ENCODE measurements at places on chromosomes 7 and 10. TPM values are rescaled to one million over a fixed set of nuclear protein-coding genes. Genes with fewer than 3 reads are reported as not detected.

GRCh38 chr10:105347487-105347886, 706.4 kb downstream of the SORCS3 start:
- no peak for DNase-seq

DNA sequence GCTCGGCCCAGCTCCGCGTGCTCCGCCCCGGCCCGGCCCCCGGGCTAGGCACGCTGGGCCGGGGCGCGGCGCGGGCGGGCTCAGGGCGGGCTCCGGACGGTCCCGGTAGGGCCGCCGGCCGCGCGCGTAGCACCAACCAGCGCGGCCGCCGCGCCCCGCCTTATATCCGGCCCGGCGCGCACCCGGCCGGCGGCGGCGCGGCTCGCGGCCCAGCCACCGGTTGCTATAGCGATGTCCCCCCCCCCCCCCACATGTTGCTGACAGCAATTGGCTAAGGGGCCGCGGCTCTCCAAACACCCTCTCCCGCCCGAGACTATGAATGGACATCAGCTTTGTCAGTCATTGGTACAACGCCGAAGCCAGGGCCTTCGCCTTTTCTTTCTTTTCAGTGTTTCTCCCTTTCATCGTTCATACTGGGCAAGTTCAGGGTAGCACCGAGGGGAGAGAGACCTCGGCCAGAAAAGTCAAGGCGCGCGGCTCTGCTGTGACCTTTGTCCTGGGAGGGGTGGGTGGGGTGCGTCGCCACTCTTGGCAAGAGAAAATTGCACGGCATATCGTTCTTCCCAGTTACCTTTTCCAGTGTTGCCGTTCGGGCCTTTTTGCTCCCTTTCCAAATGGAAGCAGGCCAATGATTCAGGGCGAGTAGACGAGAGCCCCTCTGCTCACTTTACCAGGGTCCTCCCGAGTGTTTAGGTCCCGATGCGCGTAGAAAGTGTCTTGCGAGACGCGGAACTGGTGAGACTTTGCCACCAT, 354.2 kb downstream of the DNAJB6 start:
- peak; percentile 99 for DNase-seq

DNA sequence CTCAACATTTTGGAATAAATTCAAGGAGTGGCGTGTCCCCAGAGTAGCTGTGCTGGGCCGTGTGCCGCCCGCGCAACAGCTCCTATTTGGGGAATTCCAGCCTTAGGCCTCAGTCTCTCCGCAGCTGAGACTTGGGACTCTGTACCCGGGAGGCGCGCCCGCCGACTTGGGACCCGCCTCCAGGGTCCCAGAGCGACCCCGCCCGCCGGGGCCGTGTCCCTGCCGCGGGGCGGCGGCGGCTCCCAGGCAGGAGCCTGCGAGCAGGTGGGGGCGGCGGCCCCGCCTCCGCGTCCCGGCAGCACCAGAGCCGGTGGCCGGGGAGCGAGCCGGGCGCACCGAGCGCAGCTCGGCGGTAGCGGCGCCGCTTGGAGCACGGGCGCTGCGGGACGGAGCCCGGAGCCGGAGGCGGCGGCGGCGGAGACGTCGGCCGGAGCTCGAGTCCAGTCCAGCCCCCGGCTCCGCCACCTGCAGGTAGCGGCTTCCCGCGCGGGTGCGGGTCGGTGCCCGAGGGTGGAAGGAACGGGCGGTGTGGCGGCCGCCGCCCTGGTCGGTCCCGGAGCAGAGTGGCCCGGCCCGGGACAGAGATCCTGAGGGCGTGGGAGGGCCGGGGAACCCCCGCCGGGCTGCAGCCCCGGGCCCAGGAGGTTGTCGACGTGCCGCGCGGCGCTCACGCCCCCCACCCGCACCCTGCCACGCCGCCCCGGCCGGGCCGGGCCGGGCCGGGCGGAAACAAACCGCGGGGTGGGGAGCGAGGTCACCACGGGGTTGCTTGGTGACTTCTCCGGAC, at the start of gene WIPF3:
Gene WIPF3, plus strand, starts transcription at position 301 of the 787 bp plus-strand sequence. CDS start 28,217 bp downstream, outside the sequence.
- peak; percentile 90 for DNase-seq

DNA sequence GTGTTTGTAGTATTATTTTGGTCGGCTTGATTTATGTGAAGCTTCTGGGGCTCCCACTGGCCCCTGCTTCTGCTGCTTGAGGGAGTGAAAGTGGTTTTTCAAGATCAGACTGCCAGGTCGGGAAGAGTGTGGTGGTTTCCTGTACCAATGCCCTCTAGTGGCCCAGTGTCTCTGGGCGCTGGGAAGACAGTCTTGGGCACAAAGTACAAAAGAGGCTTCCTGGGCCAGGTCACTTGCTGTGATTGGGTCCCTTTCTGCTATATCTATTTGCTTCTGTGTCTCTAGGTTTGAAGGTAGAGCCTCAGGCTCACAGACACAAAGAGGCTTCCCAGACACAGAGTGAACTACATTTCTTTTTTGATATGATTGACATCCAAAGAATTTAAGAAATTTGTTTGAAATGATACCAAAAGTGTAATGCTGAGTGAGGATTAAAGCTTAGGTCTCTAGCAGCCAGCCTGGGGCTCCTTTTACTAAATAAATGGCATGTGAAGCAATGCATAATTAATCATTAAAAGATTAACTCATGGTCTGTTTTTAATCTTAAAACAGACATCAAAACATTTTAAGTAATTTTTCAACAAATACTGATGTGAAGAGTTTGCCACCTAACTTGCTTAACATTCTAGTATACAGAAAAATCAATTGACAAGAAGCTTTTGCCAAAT, 36.3 kb downstream of the ABCB1 start:
- DNase-seq = peak; percentile 25

DNA sequence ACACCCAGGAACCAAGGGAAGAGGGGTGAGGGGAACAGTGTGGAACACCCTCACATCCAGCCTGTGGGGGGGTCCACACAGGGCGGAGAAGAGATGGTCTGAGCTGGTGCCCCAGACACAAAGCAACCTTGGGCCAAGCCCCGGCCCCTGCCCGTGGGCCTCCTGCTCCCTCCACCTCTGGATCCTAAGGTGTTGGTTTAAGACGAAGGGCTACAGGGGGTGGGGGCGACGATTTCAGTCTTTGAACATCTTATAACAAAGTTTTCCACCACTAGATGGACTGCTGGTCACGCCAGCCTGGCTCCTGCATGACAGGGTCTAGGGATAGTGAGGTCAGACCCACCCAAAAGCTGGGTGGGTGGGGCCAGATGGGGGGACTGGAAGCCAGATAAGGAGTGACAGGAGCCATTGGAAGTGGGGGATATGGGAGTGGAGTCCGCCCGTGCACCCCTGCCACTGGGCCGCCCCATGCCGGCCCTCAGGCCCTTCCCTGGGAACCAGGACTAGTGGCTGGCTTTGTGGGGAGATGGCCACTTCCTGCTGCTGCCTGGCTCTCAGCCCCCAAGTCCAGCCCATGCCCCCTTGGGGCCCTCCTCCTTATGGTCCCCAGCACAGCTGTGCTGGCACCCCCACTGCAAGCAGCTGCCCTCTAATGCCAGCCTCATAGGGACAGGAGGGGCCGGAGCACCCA, 98.4 kb downstream of the RGS10 start:
- no peak for DNase-seq

DNA sequence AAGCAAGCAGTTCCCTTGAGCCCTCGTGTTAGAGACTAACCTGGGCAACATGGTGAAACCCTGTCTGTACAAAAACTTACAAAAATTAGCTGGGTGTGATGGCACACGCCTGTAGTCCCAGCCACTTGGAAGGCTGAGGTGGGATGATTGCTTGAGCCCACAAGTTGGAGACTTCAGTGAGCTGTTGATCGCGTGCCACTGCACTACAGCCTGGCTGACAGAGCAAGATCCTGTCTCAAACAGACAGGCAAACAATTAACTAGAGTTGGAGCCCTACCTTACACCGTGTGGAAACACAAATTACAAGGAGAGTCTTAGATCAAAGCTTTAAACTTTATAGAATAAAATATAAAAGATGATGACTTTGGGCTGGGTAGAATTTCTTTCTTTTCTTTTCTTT, 219.5 kb downstream of the CUX1 start:
- DNase-seq = no peak

- no peak for DNase-seq
Measured at GRCh38 chr10:48487244-48487643, 117.6 kb downstream of the ARHGAP22 start.

GRCh38 chr10:133614830-133615580, 11.6 kb downstream of the FRG2B start:
- DNase-seq = no peak

DPY19L1 gene
- 36.1 TPM for polyA plus RNA-seq

PSTK gene
- 9.5 TPM for polyA plus RNA-seq

Data from SK-N-SH (cell line).